ENCODE measurements at places on chromosomes 6 and 20. TPM values are rescaled to one million over a fixed set of nuclear protein-coding genes. Genes with fewer than 3 reads are reported as not detected.

- no peak for DNase-seq
These were observed 175.0 kb downstream of the HAO1 start for GRCh38 chr20:7765221-7765620.

GRCh38 chr6:52568320-52568719 is 8.5 kb downstream of the TRAM2 start:
- DNase-seq, result no peak

DNA sequence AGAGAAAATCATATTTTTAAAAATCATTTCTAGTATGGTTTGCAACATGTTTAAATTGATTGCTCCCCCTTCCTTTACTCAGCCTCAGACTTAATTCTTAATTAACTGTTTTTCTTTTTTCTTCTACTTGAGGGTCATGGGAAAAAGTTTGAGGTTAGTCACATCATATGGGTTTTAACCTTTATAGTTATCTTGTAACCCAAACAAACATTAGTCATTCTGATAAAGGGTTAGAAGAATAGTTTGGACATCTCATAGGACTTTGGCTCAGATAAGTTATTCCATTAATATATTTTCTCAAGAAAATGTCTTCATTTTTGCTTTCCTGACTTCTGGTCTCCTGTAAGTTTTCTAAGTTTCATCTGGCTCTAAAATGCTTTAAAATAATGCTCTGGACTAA is 34.5 kb upstream of the TSPYL1 start:
- no peak for DNase-seq

DNA sequence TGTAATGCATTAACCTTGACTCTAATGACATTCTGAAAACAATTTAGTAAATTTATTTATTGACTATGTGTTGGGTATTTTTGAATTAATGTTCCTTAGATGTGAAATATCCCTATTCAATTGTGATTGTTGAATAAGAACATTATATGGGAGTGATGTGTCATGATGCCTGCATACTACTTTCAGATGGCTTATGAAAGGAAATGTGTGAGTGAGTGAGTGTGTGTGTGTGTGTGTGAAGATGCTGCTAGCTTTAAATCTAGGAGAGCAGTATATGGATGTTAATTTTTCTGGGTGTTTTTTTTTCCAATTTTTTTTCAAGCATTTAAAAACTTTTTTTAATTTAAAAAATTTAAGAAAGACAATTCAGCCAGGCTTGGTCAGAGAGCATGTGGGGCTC is 32.5 kb upstream of the NT5E start:
- DNase-seq, result no peak

- DNase-seq, result no peak
These were observed 152.7 kb downstream of the CD83 start for GRCh38 chr6:14270142-14270893.

DNA sequence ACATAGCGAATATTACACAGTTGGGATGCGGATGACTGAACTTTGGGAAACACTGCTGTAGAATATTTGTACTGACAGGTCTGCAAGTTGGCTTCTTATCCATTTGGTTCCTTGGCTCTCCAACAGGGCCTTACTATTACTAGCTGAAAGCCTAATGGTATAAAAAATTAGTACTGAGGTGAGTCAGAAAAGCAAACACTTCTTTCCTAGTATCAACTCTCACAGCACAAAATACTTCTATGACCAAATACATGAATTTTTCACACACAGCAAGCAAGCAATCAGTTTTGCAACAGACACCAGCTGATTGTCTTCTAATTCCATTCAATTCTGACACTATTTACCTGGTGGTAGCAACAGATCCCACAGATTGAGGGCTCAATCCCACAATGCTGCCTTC is 168.3 kb downstream of the COL9A1 start:
- no peak for DNase-seq

DNA sequence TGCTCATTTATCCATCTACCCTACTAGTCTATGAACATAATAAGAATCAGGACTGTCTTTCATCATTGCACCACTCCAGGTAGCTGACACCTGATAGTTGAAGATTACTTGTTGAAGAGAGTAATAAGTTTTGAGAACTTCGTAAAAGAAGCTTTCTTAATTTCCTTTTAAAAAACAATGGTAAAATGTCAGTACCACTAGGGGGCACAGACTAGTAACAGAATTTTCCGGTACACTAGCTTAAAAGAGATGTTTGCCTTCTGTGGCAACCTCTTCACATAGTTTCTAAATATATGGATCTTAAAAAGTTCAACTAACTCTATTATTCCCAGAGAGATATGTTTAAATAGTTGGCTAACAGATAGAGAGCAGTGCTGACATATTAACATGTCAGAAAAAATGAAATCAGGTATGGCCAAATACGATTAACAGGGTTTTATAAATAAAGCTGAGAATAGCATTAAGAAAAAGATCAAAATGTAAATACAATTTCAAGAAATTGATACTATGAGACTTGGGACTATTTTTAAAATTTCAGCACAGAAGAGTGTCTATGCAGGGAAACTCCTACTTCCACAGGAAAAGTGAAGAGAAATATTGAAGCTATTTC is 5.4 kb upstream of the KCNQ5 start:
- peak; percentile 50 for DNase-seq

GRCh38 chr20:17587148-17587547 is 17.3 kb downstream of the DSTN start:
- DNase-seq, result no peak

DNA sequence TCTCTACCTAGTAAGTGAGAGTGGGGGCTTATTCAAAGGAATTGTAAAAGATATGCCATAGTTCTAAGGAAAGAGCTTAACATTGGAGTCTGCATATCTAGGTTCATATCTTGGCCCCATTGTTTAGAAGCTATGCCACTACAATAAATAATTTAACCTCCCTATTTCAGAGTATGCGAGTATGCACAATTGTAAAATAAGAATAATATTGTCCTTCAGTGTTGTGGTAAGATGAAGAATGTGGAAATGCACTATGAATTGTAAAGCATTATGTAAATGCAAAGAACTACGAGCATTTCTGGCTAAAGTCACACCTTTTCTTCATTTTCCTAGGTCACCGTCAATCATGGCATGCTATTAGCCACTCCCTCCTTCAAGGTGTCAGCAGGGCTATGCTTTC is 16.1 kb upstream of the ZNF165 start:
- DNase-seq, result no peak

GRCh38 chr6:45610832-45611231 is 233.1 kb upstream of the SUPT3H start:
- DNase-seq, result no peak

DNA sequence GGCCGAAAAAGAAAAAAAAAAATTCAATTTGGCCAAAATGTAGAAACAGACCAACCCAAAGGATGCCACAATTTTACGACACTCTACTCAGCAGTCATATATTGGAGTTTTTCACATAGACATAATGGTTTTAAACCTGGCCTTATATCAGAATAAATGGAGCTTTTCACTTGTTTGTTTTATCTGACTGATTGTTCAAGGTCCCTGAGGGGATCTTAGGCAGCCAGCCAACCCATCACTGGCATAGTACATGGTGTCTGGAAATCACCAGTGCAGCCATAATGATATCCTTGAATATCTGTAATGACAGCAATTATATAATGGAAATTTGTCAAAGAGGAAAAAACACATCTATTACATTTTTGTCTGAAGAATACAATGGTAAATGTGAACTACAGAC is 96.9 kb downstream of the PRSS35 start:
- no peak for DNase-seq

DNA sequence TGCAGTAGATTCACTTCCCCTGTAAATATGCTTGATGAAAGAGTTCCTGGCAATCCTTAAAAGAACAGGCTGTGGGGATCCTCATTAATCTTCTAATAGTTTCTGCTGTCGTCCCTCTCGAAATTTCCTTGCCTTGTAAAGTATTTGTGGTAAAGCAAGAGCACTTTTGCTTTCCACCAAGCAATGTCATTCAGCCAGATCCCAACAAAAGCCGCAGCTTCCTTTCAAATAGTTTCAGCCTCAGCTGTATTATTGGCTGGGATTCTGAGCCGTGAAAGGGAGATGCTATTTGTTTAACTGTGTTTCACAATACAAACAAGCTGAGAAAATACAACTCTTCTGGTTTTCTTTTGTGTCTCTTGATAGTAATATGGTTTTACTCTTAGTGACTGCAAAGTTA is 48.9 kb upstream of the EPHA7 start:
- peak; percentile 49 for DNase-seq

GRCh38 chr6:163175301-163175700 is 239.2 kb upstream of the QKI start:
- DNase-seq, result no peak

DNA sequence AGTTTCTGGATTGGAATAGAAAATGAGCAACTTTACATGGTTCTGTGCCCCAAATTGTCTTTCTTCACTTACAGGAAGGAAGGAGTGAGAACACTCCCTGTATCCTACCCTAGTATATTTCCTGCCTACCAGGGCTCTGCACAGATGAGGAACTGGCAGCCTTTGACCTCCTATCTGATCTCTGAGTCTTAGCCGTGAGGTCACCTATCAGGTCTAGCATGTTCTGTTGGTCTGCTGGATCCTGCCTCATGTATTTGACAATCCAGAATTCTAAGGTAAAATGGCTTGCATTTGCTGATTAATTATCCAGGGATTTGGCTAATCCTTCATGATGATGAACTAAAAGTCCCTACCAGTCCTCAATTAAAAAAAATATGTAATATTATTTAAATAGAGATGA is 35.0 kb upstream of the TRAM2 start:
- DNase-seq, result no peak

CCDC170 gene
- 0.17 TPM for total RNA-seq

GABRR2 gene
- total RNA-seq, result 0.05 TPM

TTBK1 gene
- total RNA-seq, result 0.10 TPM

Data from renal cortical epithelial cell (primary cell).